GM13977 (cell line): ENCODE measurements at places on chromosomes 6 and 20.

DNA sequence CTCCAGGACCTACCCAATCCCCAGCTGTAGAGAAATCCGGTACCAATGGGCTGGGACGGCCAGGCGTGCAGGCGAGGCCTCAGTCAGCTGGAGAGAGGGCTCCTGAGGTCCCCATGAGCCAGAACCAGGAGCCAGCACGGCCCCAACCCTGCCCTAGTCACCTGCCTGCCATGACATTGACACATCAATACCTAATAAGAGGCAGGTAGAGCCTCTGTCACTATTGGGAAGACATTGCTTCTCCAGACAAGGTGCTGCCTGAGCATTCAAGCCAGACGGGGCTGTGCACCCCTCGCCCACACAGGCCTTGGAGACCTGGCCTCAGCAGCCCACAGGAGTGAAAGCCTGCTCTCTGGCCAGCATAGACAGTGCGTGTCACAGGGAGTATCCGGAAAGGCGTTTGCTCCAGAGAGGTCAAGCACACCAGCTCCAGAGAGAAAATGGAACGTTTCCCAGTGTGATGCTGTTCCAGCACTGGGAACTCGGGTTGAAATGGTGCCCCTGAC is 3.5 kb downstream of the DLL1 start:
- DNase-seq = no peak

DNA sequence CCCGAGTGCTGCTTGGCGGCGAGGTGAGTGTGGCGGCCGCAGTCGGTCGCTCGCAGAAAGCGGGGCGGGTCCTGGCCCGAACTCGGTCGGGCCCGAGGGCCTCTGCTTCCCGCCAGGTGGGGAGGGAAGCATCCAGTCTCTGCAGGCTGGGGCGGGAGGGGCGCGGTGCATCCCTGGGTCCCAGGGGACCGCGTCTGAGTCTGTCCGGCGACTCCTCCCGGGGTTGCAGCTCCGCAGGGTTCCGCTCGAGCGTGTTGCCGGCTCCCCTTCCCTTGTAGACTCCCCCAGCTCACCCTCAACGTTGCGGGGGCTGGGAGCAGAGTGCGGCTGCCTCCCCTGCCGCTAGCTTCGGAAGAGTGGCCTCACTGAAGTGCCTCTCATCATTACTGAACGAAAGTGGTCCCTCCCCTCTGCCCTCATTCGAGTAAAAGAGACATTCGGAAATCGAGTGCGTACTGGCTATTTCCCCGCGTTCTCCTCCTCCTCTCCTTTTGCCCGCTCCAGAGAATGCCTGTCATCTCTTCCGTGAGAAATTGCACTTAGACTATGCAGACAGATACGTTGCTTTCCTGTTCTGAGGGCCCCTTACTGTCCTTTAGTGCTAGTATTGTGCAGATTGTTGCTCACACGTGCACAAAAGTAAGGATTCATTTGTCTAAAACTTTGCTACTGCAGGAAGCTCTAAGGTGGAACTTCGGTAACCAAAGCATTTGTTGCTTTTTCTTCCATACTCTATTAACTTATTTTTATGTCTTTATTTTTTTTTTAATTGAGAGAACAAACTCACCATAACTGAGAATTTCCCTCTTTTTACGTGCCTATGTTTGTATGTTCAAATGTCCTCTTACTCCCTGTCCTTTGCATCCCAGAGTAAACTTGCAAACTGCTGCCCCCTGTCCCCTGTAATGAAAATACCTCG is 751 bp downstream of the MAP3K4 start:
- DNase-seq = peak; percentile 54

- no peak for DNase-seq
These were observed 25.3 kb downstream of the NRN1 start for GRCh38 chr6:5981126-5982026.

- DNase-seq = no peak
These were observed 185.8 kb upstream of the TENT5A start for GRCh38 chr6:81938014-81938856.

DNA sequence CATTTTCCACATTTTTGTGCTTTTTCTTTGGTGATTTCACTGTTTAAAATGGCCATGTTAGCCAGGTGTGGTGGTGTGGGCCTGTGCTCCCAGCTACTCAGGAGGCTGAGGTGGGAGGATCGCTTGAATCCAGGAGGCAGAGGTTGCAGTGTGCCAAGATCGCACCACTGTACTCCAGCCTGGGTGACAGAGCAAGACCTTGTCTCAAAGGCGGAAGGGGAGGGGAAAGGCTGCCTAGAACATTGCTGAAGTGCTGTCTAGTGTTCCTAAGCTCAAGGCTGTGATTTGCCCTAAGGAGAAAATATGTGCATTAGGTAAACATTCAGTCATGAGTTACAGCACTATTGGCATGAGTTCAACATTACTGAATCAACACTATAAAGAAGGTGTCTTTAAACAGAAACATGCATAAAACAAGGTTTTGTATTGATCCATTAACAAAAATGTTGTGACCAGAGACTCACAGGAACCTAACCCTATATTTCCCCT is 14.0 kb downstream of the ZC2HC1B start:
- no peak for DNase-seq

- DNase-seq = no peak
These were observed 204.9 kb downstream of the SIM1 start for GRCh38 chr6:100259865-100260264.

- no peak for DNase-seq
These were observed 31.6 kb downstream of the TUBB2B start for GRCh38 chr6:3195695-3196497.

DNA sequence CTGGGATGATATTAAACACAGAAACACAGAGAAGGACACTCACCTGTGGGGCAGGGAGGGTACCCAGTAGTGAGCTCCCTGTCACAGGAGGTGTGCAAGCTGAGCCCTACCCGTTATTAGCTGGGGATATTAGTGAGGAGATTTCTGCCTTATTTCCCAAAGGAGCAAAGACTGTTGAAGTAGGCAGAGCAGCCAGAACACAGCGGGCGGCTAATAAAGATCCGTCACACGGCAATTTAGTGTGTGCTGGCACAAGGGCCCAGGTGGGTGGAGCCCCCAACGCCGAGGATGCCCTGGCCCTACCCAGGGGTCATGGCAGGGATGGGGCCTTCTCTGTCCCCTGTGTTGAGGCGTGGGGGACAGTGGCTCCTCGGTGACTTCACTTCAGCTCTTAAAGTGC is 8.3 kb downstream of the VSTM2L start:
- DNase-seq = no peak

DNA sequence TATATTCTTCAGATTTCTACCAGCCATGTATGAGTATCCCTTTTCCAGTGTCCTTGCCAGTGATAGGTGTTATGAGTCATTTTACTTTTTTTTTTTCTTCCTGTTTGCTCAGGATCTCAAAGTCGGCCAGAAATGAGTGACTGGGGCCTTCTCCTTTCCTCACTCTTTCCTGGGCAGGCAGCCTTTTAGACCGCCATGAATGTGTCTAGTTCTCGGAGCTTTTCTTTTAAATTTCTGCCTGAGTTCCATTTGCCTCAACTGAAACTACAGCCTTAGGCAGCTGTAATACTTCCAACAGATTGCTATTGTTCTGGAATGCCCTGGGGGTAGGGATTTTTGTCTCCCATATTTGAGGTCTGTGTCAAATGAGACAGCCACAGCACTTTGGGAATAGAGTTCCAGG is 83.7 kb downstream of the STXBP5 start:
- DNase-seq = no peak

- DNase-seq = no peak
These were observed 828.4 kb downstream of the HACE1 start for GRCh38 chr6:104031346-104031745.

GRCh38 chr6:72758901-72759300 is 137.0 kb downstream of the KCNQ5 start:
- no peak for DNase-seq

DNA sequence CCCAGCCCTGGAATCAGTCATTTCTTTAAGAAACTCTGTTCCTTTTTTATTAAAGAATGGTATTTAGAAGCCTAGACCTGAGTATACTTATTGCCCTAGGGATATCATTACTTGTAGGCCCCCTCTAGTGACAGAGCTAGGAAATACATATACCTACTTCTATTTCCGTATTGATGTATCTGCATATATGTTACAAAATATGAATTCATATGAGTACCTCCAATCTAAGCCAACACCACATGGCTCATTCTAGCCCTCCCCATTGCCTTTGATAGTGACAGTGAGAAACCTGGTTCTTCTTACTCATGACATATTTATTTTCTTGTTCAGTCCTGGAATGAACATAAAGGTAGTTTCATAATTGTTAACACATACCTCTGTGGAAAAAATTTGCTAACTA is 137.2 kb downstream of the FARS2 start:
- DNase-seq = peak; percentile 26

GRCh38 chr6:55963301-55963700 is 87.9 kb upstream of the BMP5 start:
- no peak for DNase-seq

GRCh38 chr6:116205281-116205680 is 48.6 kb downstream of the TSPYL4 start:
- DNase-seq = no peak

- DNase-seq = peak; percentile 92
These were observed 1.0 kb upstream of the VSTM2L start for GRCh38 chr20:37901654-37902503.

- DNase-seq = peak; percentile 85
These were observed at the start of gene AFDN for GRCh38 chr6:167826896-167827582. AFDN (plus strand) TSS chr6:167826911; CDS start chr6:167827133, 222 bp downstream.

DNA sequence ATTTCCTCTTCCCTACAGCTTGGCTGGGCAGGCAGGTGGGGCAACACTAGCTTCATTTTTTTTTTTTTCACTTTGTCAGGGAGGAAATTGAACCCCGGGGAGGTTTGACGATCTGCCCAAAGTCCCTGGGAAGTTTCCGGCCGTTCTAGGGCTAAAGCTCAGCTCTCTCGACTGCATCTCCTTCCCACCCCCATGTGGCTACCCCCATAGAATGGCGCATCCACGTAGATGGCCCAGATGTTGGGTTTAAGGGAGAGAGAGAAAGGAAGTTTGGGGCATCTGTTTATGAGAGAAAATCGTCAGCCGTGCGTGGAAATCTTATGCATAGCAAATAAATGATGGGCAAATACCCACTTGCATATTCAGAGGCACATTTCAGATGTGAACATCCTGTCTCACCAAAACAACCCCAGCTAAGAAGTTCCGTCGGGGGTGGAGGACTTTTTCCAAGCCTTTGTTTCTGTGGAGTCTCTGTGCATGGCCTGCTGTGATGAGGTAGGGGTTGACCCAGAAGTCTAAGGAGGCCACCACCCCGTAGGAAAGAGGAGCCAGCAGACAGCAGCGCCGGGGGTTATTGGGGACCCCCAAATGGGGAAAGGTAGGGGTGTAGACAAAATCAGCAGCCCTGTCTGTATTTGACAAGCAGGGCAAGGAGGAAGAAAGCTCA is 40.5 kb upstream of the ZNF831 start:
- no peak for DNase-seq

GRCh38 chr20:34571753-34572152 is 13.2 kb downstream of the MAP1LC3A start:
- no peak for DNase-seq

GRCh38 chr20:38072898-38073297 is 39.4 kb downstream of the RPRD1B start:
- DNase-seq = no peak

- no peak for DNase-seq
These were observed 70.9 kb downstream of the ARID1B start for GRCh38 chr6:156848123-156848522.

DNA sequence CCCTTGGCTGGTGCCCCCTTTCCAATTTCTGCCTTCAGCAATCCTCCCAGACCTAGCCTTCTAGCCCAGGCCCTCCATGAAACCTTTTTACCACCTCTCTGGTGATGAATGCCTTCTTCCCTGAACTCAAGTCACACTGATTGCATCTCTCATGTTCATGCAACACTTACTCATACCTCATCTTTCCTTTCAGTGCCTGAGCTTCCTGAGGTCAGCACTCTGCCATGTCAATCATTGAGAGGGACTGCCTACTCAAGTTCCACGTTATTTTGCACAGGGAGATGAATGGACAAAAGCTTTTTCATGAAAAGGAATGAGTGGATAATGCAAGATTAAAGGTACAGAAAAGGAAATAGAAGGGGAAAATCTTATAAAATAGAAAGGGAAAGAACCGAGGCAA is 60.1 kb upstream of the PLEKHG1 start:
- no peak for DNase-seq

GRCh38 chr6:122511193-122511924 is 39.8 kb upstream of the SERINC1 start:
- DNase-seq = no peak

DNA sequence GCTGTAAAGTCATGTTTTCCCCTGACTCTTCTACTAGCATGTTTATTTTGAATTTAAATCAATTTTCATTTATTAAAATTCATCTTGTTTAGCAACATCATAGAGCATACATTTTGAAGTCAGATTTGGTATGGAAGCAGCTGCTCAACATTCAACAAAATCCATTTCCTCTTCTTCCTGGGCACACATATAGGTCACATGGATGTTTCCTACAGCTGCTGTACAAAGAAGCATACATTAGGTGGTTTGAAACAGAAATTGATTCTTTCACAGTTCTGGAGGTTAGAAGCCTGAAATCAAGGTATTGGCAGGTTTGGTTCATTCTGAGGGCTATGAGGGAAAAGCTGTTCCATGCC is 495.2 kb downstream of the RFPL4B start:
- no peak for DNase-seq

DNA sequence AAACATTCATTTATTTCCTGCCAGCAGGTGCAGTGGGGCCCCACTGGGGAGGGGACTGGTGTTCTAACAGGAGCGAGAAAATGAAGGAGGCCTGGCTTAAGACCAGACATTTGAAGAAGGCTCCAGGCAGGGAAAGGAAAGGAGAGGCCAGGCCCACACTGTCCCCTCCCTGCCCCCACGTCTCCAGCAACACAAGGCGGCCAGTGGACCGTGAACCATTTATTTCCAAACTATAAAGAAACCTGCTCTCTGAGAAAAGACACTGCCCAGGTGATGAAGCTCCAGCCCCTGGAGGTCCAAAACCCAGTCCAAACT is 41.4 kb upstream of the CDH22 start:
- DNase-seq = no peak

GRCh38 chr6:25473447-25473846 is 178.6 kb upstream of the SCGN start:
- no peak for DNase-seq

- DNase-seq = no peak
These were observed 114.3 kb upstream of the GGTLC1 start for GRCh38 chr20:24102749-24103333.

DNA sequence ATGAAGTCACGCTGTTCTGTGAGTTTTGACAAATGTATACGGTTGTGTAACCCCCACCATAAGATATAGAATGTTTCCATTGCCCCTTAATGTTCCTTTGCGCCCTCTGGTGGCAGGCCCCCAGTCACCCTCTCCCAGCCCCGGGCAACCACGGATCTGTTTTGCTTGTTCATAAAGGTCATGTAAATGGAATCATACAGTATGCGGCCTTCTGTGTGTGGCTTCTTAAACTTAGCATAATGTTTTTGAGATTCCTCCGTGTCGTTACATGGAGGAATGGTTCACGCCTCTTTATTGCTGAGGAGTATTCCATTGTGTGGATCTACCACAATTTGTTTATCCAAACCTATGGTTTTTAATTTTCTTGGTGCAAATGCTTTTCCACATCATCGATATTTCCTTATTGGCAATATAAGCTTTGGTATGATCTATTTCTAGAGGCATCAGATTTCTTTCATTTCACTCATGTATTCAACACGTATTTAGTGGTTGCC is 28.4 kb downstream of the LYRM2 start:
- peak; percentile 72 for DNase-seq
